Activated naive CD4-positive, alpha-beta T cell treated with anti-CD3 and anti-CD28 coated beads, Interleukin-2, amount 50 U/mL, for 72 hours (primary cell): ENCODE measurements at places on chromosomes 16 and 17. TPM values are rescaled to one million over a fixed set of nuclear protein-coding genes. Genes with fewer than 3 reads are reported as not detected.
A peak's percentile ranks its signal among the peaks of the same experiment; 100 is the strongest.

Gene NLRC5
- 231 TPM for total RNA-seq

DNA sequence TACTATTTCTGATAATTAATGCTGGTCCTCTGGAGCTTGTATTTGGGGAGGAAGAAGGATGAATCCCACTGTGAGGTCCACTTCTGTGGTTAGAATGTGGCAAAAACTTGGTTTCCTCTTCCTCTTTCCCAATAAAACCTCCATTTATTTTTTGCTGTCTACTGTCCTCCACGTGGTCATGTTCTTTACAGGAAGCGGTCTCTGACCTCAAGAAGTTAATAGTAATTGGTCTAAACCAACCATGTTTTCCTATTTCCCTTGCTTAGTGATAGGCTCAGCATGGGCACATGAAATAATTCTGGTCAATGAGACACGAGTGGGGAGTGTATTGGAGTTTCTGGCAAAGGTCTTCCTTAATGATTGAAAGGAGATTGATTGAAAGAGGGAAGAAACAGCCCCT, 33.9 kb downstream of the CHP2 start:
- DNase-seq, result no peak

Gene PRKCB
- 89.9 TPM for total RNA-seq

DNA sequence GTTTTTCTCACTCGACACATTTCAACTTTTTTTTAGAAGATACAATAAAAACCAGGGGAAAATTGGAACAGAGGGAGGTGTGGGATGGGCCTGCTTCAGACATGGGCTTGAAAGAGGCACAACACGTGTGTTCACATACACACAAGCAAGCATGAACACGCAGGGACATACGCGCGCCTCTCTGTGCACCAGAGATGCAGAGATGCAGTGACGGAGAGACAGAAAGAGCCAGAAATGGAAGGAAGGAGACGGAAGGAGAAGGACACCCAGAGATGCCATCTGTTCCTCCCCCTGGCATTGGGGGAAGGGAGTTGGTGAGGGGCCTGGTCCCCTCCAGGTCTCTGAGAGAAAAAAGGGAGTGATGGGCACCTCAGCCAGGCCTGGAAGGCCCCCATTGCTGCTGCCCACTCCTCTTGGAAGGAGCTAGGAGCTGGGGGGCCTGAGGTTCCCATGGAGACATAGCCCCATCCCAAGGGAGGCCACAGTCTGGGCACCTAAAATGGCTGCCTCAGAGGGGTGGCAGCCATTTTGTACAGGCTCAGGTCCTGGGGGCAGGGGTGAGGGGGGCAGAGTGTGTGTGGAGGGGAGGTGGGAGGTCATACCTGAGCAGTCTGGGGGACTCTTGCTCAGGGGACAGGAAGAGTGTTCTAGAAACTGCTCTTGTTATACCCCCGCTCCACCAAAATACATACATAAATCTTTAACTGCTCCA, 3.8 kb upstream of the NEUROD2 start:
- DNase-seq, result no peak

GRCh38 chr16:60414613-60415012, 1621.6 kb downstream of the CDH8 start:
- no peak for DNase-seq

GRCh38 chr17:37043201-37043600, 94.4 kb downstream of the AATF start:
- no peak for DNase-seq

DNA sequence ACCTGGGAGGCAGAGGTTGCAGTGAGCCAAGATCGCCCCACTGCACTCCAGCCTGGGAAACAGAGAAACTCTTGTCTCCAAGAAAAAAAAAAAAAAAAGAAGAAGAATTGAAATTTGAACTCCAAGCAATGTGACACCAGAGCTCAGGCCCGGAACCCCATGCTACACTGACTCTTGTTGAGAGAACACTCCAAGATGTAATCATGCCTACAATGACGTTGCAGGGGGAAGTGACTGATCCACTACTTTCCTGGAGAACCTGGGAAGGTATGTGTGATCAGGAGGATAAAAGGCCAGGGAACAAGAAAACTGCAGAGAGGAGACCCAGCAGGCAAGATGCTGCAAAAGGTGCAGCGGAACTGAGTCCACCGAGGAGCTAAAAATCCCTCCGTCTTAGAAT, 57.9 kb downstream of the ADCY9 start:
- no peak for DNase-seq

Gene TPSG1
- total RNA-seq, result not detected

Gene DLX4
- total RNA-seq, result 0.56 TPM

DNA sequence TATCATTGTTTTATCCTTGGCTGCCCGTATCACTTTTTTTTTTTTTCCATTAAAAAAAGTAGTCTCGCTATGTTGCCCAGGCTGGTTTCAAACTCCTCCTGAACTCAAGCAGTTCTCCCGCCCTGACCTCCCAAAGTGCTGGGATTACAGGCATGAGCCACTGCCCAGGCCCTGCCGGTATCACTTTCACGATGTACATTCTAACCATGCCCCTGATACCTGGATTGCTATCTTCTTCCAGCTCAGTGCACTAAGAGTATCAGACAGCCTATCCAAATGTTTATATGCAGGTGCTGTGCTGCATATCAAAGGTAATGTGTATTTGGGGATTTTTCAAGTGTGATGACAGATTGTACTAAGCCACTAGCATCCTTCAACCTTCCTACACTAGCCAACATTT, 14.2 kb downstream of the MOSMO start:
- DNase-seq, result no peak

Gene CDH13
- not detected for total RNA-seq

Gene CNTNAP1
- 0.43 TPM for total RNA-seq

Gene TBC1D3C
- total RNA-seq, result not detected

GRCh38 chr16:47143677-47144558, at the start of gene NETO2:
Gene NETO2, minus strand, starts transcription at chr16:47143945. Its CDS starts 333 bp downstream, at chr16:47143612.
- DNase-seq, result peak; percentile 60

DNA sequence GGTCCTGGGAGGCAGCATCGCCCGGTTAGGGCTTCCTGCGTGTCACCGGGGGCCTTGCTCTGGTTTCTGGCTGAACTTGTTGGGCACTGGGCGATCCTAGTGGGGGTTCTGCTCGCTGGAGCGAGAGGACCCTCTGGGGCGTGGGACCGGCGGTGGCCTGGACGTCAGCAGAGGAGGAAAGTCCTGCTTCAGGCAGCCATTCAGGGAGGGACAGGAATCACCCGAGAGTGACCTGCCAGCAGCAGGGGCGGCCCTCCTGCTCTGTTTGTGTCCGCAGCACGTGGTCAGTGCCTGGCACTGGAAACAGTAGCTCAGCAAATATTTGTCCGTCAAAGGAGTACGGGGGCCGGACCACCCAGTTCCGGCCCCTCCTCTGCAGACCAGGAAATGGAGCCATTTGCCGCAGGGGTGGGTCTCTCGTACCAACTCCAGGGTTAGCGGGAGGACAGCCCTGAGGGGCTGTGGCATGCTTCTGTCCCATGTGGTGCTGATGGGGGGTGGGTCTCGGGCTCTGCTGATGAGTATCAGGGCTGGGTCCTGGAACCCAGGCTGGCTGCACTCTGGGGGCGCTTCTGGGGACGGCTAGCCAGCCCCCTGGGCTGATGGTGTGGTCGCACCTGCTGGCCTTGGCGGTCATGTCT, 48.3 kb downstream of the BAIAP2 start:
- DNase-seq, result no peak

Gene OR2C1
- total RNA-seq, result not detected

- DNase-seq, result peak; percentile 30
Observed at GRCh38 chr16:79843631-79844043, 243.1 kb upstream of the MAF start.

GRCh38 chr16:74026373-74027281, 270.0 kb upstream of the PSMD7 start:
- no peak for DNase-seq

DNA sequence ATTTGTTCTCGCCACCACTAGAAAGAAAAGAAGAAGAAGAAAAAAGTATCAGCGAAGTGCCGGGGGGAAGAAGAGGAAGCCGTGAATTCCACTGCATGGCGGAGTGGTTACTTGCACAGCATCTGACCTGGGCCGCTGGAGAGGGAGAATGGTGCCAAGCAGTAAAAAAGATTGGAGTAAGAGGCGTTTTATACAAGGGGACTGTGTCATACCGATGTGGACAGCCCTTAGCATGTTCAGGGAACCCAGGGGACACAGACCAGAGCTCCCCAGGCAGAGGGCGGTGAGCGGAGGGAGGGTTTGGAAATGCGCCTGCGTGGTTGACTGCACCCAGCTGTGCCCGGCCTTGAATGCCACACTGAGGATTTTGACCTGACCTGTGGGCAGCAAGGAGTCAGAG, 52.8 kb downstream of the PLXDC1 start:
- DNase-seq, result no peak

DNA sequence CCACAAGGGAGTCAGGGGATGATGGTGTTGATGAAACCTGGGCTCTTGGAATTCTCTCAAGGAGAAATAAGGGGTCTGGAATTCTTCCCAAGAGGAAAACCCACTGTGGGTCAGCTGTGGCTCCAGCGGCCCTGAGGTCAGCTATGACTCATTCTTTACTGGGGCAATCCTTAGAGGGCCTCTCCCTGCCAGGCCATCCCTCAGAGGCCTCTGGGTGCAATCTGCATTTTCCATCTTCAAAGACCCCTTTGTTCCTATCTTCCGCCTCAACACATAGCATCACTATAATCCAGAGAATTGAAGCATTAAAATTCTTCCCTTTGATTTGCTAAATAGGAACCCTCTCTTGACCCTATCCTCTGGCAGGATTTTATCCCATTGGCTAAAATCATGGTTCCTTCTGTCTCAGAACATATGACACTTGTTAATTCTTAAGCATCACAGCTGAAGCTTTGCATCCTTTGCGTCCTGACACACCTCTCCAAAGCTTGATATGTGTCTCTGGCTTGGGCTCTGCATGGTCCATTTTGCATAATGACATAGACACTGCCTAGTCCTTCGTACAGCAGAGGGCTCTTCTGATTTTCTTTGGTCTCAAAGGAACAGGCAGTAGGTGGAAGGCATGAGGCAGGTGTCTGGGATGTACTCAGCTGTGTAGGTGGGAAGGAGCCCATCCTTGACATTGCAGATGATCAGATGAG, 4.4 kb upstream of the KRT37 start:
- no peak for DNase-seq

Gene SULT1A4
- total RNA-seq, result 5.2 TPM

GRCh38 chr17:44155488-44155887, 13.8 kb downstream of the HROB start:
- no peak for DNase-seq

Gene GRIN2C
- 0.87 TPM for total RNA-seq

DNA sequence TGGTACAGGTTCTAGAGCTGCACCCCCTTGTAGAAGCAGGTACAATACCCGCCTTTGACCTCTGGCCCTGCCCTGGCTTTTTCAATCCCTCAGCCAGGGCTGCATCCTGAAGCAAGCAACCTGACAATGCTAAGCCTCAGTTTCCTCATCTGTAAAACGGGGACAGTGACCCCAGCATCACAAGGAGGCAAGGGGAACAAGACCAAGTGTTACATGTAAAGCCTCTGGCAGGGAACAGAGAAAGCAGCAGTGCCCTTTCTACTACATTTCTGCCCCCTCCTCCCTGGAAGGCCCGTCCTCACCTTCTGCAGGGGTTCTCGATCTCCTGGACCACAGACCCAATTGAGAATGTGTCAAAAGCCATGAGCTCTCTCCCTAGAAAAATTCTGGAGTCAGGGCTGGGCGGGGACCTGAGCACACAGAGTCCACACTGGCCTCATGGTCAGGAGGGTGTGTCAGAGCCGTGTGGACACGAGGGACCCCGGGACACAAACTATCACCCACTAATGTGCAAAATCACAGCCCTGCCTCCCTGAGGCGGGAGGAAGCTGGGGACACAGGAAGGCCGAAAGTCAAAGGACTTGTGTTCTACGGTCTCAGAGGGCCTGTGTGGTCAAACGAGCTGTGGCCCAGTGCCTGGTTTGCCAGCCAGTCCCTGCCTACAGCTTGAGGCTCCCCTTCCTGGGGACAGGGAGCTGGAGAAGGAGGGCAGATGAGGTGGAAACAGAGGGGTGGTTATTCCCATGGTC, 27.5 kb downstream of the LRRC75A start:
- DNase-seq, result no peak

GRCh38 chr16:27769561-27770255, 219.8 kb downstream of the KATNIP start:
- no peak for DNase-seq

DNA sequence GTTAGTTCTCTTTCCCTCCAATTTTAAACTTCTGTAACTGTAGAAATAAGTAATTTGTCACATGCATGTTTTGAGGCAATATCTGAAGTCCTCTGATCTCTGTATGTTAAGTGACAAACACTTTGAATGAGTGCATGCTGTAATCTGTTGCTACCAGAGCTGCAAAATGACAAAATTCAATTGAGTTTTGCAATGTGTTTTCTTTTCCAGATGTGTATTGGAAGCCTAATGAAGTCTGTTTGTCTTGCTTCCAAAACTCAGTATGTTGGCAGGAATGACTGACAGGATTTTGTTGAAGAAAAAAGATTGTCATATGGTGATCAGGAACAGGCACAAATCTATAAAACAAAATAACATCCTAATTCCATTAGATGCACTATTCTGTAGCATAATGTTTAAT, 561.6 kb upstream of the CDH8 start:
- DNase-seq, result no peak

- peak; percentile 65 for DNase-seq
Observed at GRCh38 chr16:67504031-67505021, 21.0 kb upstream of the AGRP start.

- no peak for DNase-seq
Observed at GRCh38 chr16:89705006-89705405, 3.5 kb upstream of the SPATA2L start.

GRCh38 chr17:78075545-78075944, 53.0 kb downstream of the TMC6 start:
- no peak for DNase-seq

DNA sequence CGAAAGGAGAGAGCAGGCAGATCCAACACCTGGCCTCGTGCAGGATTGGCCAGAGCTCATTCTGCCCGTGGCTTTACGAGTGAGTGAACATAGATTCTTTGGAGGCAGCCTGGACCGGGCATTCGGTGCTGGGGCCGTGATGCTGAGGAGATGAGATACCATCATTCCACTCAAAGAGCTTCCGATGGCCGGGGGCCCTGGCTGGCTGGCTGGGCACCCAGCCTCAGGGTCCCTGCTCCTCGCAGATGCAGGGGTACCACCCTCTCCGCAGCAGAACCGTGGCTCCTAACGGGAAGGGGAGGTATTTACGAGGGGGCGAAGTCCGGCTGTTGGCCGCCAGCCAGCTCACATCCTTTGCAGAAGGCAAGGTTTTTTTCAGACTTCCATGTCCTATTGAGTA, 66.1 kb upstream of the FOXF1 start:
- DNase-seq, result no peak

DNA sequence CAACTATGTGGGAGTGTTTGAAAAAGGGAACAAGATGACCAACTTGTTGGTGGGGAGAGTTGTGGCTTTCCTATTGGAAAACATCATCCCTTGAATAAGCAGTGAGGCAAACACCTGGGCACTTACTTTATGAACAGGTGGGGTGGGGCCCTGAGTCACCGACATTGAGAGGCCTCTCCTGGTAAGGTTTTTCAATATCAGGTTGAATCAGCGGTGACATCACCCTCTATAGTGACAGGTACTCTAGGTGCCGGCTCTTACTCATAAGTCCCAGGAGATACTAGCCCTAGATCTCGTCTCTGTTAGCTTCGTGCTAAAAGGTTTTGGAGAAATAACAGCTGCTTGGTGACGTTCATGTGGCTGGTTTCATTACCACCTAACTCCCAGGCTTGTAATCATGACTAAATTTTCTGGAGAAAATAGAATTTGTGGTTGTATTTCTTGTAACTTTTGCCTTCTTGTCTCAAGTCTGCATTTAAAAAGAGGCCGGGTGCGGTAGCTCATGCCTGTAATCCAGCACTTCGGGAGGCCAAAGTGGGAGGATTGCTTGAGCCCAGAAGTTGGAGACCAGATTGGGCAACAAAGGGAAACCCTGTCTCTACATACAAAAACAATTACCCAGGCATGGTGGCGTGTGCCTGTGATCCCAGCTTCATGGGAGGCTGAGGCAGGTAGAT, 19.3 kb downstream of the CDH1 start:
- peak; percentile 83 for DNase-seq

GRCh38 chr16:68075980-68076379, 9.2 kb upstream of the NFATC3 start:
- DNase-seq, result no peak
